ENCODE measurements at places on chromosomes 5 and 9.

GRCh38 chr5:34977934-34978613, 48.7 kb downstream of the DNAJC21 start:
- no peak for DNase-seq

DNA sequence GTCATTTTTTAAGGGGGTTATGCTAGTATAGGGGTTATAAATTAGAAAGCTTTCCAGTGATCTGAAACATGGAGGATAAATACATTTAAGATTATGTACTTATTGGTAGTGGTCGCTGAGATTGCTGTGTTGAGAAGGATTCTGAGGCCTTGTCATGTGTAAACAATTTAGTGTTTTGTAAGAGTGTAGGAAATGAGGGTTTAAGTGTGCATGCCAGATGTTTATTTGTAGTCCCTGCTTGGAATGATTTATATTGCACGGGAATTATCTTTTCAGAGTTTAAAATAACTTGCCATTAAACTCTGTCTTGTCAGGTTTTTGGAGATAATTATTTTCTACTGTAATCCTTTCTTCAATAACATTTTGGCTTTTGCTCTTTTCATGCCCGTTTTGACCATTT, 19.4 kb downstream of the ZNF618 start:
- DNase-seq, result no peak

DNA sequence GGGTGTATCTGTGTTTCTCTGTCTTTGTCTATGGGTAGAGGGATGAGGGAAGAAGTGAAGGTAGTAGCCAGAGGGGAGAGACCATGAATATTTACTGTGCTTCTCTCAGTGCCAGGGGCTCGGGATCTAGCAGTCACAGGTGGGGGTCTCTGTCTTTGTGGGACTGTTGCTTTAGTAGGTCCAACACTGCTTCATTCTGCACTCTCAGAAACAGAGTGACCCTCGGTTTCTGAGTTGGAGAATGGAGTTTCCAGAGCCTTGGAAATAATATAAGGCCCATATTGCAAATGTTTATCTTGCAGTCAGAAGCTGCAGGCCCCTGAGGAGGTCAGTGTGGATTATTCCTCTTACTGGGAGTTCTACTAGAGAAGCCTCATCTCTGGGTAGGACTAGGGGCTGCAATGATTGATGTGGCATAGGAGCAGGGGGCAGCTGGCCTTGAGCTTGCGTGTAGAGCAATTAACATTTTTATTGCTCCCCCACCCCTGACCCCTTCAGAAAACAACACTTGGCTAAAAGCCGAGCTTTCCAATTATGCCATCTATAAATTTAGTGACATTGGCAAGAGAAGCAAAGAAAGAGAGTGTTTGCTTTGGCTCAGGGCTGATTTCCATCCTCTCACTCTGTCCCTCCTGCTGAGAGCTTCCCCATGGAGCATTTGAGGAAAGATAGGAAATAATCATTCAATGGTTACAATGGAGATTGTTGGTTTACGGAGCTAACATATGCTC, 55.0 kb upstream of the TRPC7 start:
- peak; percentile 58 for DNase-seq

DNA sequence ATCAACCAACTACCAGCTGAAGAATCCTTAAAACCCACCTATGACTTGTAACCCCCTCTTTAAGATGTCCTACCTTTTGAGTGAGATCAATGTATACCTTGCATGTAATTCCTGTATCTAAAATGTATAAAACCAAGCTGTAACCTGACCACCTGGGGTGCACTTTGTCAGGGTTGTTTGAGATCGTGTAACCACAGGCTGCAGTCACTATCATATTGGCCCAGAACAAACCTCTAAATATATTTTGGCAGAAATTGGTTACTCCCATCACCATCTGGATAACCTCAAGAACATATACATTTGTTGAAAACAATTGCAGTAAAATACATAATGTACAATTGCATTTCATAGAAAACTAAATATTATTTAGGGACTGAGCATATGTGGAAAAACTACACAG, 8.4 kb downstream of the CARNMT1 start:
- DNase-seq, result no peak

- DNase-seq, result no peak
These were observed 69.1 kb downstream of the STK10 start for GRCh38 chr5:172118891-172119290.

DNA sequence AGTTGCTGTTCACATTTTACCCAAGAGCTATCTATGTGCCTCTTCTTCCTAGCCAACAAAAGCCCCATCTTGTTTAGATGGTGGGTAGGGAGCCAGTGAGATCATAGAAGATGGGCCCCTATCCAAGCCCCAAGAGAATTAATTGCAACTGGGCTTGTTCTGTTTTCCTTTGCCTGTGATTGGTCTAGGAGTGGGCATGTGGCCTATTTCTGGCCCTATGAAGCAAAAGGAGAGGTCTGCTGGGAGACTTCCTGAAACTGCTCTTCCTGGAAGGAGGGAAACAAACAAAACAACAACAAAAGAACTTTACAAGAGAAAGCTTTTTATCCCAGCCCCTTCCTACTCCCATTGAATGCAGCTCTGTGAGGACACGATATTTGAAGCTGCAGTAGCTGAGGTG, 32.5 kb upstream of the ALDOB start:
- no peak for DNase-seq

GRCh38 chr9:21685502-21685901, 116.9 kb upstream of the MTAP start:
- DNase-seq, result no peak

GRCh38 chr5:127441799-127442484, 75.5 kb upstream of the PRRC1 start:
- no peak for DNase-seq

GRCh38 chr5:149932445-149933350, 11.9 kb downstream of the PDE6A start:
- DNase-seq, result peak; percentile 36

DNA sequence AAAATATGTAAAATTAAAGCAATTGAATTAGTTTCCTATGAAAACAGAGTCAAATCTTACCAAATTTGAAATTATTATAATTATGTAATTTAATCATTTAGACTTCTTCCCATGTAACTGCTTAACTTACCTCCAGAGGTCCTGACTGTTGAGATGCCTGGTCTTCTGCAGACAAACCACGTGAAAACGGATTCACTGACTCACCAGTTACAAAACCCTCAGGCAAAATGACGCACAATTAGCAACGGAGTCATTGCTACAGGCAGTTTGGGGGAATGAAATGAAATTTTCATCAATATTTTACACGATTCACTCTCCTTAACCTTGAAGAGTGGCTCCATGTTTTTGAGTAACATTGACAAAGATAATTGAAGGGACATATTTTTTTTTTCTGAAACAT, 460.8 kb downstream of the MTRR start:
- no peak for DNase-seq

DNA sequence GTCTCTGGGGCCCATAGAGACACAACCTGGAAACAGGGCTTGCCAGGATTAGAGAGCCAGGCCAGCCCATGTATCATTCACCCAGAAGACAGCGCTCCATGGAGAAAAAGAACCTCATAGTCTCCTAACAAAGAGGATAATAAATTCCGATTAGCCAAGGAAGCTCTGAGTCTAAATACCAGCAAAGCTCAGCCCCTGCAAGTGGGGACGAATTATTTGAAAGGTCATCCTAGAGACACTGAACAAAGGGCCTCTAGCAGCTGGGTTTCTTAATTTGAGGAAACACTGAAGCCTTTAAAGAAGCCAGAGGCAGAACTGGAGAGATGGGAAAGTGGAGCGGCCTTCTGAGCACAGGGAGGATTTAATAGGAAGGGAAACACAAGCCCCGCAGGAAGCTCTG, 287.1 kb upstream of the ZNF462 start:
- no peak for DNase-seq

GRCh38 chr5:683551-684481, 9.3 kb downstream of the TPPP start:
- no peak for DNase-seq

DNA sequence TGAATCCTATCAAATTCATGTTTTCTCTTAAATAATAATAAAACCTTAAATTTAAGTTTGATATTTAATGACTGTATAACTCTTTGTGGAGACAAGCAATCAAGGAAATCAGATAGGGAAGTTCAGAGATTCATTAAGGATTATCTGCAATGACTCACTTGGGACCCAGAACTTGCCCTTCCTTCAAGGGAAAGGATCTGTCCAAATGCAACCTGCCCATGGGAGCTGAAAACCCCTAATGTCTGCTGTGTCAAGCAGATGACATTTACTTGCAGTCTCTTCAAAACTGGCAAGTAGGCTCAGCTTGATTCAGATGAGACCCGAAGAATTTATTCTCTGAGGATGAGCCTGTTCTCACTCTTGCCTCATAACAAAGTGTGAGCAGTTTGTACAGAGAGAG, 1577.6 kb downstream of the EFNA5 start:
- DNase-seq, result no peak

GRCh38 chr9:124297551-124297901, 39.8 kb downstream of the NEK6 start:
- no peak for DNase-seq

- DNase-seq, result peak; percentile 40
These were observed 1.2 kb downstream of the RNF14 start for GRCh38 chr5:141969783-141970771.

DNA sequence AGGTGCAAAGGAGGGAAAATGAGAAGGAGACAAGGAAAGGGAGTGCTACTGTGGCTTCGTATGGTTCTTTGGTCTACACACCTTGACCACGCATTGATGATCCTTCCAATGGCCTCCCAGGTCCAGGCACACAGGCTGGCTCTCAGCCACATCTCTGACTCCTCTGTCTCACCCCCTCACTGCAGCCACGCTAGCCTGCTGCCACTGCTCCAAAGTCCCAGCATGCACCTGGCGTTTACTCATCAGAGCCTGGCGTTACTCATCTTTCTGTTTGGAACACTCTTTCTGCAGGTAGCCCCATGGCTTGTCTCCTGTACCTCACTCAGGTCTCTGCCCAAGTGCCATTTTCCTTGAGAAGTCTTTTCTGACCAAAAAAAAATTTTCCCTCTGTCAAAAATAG, 195.5 kb downstream of the SNCAIP start:
- no peak for DNase-seq

DNA sequence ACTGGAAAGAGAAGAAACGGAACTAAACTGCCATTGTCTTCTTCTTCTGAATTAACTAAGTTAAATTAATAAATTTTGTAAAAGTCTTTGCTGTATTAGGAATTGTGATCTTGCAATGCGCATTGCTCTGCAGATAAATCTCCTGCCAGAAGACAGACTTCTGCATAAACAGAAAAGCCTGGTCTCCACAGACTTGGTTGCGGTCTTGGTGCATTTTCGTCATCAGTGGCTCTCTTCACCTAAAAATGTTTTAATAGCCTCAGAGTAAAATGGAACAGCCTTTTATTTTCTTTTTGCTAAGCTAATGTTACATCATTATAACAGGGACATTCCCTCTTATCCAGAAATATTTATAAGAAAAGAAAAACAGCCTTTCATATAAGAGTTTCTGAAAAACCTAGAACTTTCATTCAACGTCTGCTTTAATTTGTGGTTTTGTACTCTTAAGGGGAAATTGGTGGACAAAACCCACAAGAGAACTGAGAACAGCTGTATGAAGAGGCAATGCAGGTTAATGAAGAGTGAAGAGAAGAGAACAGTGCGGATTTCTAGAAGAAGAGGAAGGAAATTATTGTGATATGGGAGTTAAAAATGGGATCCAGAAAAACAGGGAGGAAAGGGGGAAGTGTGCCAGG, 10.1 kb downstream of the IFNA5 start:
- no peak for DNase-seq

GRCh38 chr9:110752766-110753165, 84.2 kb downstream of the MUSK start:
- DNase-seq, result peak; percentile 74

- no peak for DNase-seq
These were observed 59.9 kb downstream of the ASTN2 start for GRCh38 chr9:117354997-117355396.

DNA sequence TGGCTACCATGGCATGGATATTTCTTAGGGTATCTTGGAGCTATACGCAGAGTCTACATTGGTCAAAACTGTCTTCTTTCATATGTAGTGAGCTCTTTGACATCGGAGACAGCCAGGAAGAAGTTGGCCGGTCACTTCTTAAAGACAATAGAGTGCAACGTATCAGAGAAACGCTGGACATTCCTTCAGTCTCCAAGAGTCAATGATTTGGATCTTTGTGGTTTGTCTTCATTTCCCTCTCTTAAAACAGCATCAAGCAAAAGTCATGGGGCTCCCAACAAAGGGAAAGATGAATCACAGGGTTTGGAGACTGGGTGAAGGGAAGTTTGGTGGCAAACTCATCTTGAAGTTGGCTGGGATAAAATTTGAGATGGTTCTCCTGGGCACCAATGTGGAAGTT, 320.1 kb downstream of the AGTPBP1 start:
- no peak for DNase-seq

- DNase-seq, result no peak
These were observed 3.1 kb downstream of the TMEM252 start for GRCh38 chr9:68537616-68537880.

DNA sequence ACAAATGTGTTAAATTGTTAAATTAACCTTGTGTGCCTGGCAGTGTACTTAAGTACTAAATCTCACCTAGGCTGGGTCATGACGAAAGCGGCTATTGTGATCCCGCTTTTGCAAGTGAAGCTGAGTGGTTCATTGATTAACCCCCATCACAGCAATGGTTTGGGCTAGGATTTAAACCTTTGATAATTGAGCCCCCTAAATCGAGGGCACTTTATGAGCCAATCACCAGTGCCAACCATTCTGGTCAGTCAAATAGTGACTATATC, 22.8 kb downstream of the HNRNPK start:
- DNase-seq, result no peak

DNA sequence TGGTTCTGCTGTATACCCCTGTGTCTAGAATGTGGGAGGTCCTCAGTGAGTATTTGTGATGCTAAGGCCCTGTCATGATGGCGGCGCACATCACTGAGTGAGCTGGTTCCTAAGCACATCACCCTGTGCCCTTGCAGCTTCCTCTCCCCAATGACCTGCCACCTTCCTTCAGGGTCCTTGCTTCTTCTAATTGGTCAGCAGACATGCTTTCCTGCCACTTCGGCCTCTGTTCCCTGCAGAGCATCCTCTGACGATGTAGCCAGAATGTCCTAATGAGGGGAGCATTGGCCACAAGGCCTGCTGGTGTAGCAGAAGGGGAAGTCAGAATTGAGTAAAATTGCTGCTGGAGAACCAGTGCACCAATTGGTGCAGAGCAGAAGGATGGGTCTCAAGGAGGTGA, 31.1 kb upstream of the ANGPTL2 start:
- no peak for DNase-seq

- DNase-seq, result no peak
These were observed 18.9 kb upstream of the FAM174A start for GRCh38 chr5:100516285-100516684.

DNA sequence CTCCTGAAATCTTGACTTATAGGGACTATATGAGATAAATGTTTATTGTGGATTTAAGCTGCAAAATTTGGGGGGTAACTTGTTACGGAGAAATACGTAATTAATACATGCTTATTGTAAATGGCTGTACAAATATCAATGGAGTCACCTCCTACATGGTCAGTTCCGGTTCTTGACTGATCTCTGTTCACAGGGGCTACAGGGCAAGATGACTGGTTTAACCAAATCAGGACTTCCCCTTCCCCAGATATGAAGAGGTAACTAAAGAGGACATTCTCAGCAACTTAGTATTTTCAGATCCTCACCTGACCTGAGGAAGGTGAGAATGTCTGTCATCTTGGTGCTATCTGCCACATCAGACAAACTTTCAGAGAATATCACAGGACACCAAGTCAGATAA, 54.7 kb downstream of the PTCD2 start:
- no peak for DNase-seq

GRCh38 chr5:150918613-150919012, 13.8 kb upstream of the ZNF300 start:
- DNase-seq, result no peak
